LNCaP clone FGC (cell line): ENCODE measurements at places on chromosomes 2 and 18.
A peak's percentile ranks its signal among the peaks of the same experiment; 100 is the strongest.

GRCh38 chr2:237774811-237775553, 23.6 kb upstream of the RBM44 start:
- peak; percentile 95 for DNase-seq

DNA sequence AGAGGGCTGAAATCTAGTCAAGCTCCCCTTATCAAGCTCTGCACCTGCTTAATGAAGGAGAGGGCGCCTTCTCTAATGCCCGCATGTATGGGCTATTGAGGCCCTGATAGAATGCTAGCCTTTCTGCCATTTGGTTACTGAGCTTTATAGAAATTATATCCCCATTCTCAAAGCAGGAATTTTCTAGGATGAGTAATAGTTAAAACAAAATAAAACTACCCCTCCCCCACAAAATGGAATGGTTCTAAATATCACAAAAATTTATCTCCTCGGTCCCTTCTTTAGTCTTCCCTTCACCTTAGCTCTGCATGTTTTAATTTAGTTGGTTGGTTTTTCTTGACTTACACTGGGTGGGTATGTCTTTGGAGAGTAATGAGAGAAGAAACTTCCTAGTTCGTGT, 37.7 kb downstream of the CD28 start:
- no peak for DNase-seq

- DNase-seq: no peak
These were observed 274.8 kb upstream of the NCKAP5 start for GRCh38 chr2:133843091-133843490.

DNA sequence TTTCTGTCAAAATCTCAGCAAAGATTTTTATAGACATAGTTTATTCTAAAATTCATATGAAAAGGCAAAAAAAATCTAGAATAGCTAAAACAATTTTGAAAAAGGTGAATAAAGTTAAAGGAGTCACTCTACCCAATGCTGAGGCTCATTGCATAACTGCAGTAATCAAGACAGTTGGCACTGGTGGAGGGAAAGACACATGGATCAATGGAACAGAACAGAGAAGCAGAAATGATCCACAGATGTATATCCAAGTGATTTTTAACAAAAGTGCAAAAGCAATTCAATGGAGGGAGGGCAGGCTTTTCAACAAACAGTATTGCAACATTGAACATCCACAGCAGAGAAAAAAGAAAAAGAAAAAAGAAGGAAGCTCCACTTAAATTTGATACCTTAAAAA, 162.8 kb downstream of the RBM43 start:
- no peak for DNase-seq

GRCh38 chr2:177578454-177578853, 185.9 kb downstream of the AGPS start:
- DNase-seq: no peak

GRCh38 chr2:152582081-152582480, 135.2 kb downstream of the PRPF40A start:
- DNase-seq: no peak

GRCh38 chr2:240456447-240457222, 21.2 kb downstream of the GPC1 start:
- DNase-seq: no peak

DNA sequence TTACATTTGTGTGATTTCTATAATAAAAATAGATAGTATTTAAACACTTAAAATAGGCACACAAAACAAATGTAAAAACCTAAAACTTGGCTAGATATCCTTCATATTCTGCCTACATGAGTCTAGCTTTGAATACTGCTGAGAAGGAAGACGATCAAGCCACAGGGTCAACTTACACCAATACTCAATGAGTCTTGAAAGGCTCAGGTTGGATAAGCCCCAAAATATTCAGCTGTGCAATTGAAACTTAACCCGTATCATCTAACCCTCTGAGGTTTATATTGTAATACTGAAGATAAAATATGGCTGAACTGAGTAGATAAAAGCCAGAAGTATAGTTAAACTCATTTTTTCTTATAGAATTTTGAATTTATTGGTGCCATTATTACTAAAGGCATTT, 313.0 kb upstream of the NRXN1 start:
- DNase-seq: no peak

DNA sequence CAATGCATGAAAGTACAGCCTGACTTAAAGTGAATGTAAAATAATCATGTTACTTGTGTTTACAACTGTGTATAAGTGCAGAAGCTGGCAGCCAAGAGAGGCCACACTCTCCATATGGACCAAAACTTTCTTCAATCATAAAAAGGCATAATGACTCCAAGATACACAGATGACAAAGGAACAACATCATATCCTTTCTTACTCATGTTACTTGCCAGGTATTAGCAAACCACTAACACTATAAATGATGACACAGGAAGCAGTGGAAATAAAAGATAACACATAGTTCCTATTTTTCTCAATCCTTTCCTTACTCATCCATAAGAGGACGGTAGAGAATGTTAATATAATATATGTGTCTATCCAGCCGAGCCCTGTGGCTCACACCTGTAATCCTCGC, 400.0 kb upstream of the CDH2 start:
- no peak for DNase-seq

- DNase-seq: no peak
These were observed 257.3 kb downstream of the GLI2 start for GRCh38 chr2:120992791-120993555.

DNA sequence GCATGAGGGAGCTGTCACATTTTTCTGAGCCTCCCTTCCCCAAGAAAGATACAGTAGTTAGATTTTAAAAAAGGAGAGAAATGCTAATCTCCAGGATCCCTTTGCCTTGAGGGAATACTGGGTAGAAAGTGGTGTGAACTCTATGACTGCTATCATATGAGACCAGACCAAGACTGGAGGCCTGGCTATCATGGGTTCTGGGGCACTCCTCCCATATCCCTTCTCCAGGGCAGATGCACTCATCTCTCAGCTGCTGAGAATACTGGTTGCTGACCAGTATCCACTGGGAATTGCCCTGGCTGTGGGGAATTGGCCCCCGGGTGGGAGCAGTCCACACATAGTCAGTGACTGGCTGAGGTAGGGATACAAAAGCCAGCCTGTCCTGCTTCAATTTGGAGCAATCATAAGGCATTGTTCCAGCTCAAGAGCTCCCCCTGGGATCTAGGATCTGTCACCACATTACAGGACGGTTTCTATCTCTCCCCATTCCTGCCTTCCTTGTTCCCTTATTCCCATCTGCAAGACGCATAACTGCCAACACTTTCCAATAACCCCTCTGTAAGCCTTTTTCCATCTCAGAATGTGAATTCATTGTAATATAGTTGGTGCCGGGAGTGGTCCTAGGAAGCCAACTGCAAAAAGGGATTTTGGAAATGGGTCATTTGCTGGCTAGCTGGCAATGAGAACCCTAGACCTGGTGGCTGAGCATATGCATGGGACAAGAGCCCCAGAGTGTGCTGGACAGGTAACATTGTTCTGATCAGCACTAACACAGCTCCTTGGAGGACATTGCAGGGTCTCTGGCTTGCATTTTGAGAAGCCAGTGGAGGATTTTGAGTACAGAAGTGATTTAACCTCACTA, 35.4 kb upstream of the REEP1 start:
- peak; percentile 28 for DNase-seq

DNA sequence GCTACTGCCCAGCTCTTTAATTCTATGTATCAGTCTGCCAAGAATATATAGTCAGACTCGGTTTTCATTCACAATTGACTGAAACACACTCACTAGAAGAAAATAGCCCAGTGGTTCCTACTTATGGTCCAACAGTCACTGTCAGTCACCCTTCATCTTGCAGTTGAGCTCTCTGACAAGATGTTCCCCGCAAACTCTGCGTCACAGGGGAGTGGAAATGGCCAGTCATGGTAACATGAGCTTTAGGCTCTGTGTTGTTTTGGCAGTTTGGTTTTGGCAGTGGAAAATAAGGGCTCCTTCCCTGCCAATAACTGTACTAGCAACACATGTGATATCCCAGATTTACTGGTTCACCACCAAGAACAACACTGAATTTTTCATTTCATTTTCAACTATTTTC, 122.5 kb downstream of the PRPF40A start:
- DNase-seq: no peak

DNA sequence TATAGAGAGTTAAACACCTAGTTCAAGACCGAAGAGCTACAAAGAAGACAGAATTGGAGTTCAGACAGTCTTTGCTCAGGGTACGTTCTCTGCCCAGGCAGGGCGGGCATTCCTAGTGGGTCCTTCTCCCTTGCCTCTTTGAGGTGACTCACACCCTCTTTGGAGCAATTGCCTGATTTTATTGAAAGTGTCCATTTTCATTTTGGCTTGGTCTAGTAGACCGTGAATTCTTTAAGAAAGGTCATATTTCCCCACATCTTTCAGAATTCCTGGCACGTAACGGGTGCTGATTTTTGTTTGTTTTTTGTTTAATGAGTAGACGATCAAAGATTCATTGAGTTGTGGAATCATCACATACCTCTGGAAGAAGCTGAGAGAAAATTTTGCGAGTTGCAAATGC, 871.5 kb downstream of the RNF144A start:
- DNase-seq: no peak

- no peak for DNase-seq
These were observed 1.2 kb upstream of the WDR7 start for GRCh38 chr18:56649996-56650395.

DNA sequence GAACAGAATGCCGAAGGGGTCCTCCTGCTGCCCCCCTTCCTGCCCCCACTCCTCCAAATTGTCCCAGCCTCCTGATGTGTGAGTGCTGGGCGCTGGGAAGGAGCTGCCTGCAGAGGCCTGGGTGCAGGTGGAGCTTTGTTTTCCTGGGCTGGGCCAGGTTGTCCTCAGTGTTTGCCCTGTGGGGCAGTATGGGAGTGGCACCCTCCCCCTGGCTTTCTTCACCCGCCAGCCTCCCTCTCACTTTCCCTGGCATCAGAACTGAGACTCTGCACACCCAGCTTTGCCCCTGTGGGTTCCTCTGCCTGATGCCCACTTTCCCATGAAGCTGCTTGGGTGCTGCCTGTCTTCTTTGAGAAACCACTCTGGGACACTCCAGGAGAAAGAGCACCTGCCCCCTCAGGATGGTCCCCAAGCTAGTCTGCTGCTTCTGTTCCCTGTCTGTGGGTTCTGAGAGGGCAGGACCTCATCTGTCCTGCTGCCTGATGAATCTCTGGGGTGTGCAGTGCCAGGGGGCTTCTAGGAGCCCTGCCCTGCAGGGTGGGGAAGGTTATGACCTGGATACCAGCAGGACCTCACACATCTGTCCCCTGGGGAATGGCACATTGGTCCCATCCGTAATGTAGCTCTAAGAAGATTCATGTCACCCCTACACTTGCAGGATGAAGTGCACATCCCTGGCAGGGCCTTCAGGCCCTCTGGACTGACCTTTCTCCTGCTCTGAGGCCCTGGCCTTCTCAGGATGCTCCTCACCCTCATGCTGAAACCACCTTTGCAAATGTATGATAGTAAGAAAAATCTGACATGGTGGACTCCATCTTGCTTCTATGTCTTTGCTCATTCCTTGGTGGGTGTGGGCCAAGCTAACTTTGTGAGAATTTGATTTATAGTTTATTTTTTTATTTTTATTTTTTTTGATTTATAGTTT, 146.8 kb upstream of the HS6ST1 start:
- DNase-seq: no peak

DNA sequence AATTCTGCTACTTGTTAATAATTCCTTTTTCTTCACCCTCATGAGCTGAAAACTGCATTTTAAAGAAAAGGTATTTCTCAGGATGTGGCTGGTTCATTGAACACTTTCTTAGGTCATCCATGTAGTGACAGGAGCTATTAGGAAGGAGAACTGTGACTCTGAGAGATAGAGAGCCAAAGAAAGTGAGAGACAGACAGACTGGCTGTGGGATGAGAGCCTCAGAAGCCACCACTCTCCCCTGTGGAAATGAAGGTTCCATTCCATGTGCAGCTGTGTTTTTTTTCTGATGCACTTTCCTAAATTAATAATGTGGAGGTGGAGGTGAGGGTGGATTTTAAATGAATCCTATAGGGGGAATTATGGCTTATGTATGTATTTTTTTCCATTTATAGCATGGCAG, 113.3 kb downstream of the FAM210A start:
- no peak for DNase-seq
